Ovary (tissue), 10 donors: ENCODE measurements at places on chromosomes 7 and 10. TPM values are rescaled to one million over a fixed set of nuclear protein-coding genes. Genes with fewer than 3 reads are reported as not detected.

- no peak for DNase-seq
These were observed 31.9 kb downstream of the LDB3 start for GRCh38 chr10:86699991-86700840.

DNA sequence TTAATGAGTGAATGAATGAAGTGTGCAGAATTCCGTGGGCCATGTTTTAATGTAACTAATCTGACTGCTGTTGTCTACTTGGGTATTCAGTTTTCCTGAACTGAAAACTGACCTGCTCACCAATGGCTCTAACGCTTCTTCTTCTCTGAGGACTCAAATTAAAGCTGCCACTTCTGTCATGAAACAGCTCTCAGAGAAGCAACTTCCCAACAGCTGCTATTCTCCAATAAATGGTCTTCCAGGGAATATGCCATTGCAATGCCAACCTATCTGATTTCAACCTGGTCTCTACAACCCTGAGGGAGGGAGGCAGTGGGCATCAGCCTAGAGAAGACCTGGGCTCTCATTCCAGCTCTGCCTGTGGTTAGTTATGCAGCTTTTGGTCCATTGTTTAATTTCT, 69.4 kb downstream of the FRMD4A start:
- DNase-seq = no peak

- DNase-seq = no peak
These were observed 24.0 kb downstream of the STK32C start for GRCh38 chr10:132283604-132284382.

BLNK gene
- polyA plus RNA-seq = 6.0 TPM

IGFBP1 gene
- 3.5 TPM for polyA plus RNA-seq

DNA sequence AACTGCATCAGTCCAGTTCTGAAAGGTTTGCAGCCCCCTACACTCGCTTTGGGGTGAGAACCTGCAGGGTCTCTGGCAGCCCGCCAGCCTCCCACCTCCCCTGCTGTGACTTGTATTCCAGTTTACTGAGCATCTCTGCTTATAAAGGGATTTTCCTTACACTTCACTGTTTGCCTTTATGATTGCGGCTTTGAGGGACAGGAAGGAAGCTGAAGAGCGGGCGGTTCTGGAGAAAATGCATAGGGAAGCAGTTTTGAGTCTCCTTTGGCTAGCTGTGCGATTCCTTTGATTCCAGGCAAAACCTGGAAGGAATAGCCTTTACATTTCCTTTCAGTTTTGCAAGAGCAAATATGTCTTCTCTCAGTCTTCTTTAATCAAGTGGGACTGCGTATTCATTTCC, 65.0 kb upstream of the TRIM8 start:
- no peak for DNase-seq

NACAD gene
- polyA plus RNA-seq = 8.1 TPM

- DNase-seq = no peak
These were observed 162.1 kb downstream of the TCF7L2 start for GRCh38 chr10:113111900-113112853.
